Substantia nigra (tissue), 51 donors: ENCODE measurements at places on chromosomes 7 and 10.

DNA sequence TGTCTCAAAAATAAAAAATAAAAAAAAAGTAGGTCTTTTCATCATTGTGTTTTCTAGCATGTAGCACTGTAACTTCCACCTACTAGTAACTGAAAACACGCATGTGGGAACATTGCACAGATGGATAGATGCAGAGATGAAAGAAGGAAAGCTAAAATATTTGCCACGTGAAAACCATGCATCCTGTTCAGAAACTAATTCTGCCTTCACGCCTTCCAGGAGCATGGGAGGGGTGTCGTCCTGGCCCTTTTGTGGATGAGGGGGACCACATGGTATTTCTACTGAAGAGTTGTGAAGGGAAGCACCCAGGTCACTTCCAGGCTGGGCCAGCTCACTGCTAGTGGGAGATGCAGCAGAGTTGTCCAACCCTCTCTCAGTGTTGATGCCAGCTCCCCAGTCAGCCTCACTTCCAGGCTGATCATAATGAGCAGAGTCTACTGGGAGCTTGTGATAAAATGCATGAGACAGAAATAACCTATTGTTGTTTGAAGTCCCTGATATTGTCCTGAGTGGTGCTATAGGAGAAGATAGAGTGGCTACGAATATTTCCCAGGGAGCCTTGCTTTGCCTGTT lies 287.1 kb upstream of the CELF2 start:
- DNase-seq, result no peak

- no peak for DNase-seq
Observed at GRCh38 chr7:139875821-139876241, 46.8 kb downstream of the TBXAS1 start.

DNA sequence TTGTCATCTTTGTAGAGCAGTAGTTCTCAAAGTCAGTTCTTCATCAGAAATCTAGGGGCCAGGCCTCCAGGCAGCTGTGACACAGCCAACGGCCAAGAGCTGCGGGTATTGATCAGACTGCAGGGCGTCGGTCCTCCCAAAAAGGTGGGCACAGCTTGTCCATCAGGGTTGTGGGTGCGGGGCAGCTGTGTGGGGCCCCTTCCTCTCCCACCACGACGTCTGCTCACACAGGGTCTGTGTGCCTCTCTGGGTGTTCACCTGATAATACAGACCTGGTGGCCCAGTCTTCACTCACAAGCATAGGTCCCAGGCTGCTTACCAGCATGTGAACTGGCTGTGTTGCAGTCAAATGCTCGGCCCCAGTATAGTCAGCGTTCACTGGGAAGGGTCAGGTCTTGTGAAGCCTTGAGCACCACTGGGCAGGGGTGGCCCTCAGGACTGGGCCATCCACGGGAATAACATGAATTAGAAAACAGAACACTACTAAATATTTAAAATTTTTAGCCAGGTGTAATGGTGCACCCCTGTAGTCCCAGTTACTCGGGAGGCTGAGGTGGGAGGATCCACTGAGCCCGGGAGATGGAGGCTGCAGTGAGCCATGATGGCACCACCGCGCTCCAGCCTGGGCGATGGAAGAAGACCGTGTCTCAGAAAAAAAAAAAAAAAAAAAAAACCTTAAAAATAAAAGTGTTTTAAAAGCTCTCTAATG lies 102.8 kb upstream of the DIP2C start:
- DNase-seq, result no peak

DNA sequence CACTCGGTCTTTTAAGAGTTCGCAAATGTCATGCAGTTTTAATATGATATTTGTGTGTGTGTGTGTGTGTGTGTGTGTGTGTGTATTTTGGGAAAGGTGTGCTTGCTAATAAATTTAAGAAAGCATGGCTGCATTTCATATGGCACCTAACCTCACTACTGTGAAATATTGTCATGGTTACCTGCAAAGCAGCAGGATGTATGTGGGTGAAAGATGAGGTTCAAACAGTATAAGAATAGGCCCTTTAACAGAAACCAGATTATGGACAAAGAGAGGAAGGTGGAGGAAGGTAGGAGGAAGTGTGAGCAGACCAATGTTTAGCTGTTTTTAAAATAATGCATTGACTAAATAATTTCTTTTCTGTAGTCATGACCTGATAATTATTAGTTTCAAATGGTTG lies 73.5 kb upstream of the CACNA2D1 start:
- no peak for DNase-seq

GRCh38 chr7:69967689-69968450 lies 369.6 kb downstream of the AUTS2 start:
- DNase-seq, result no peak

DNA sequence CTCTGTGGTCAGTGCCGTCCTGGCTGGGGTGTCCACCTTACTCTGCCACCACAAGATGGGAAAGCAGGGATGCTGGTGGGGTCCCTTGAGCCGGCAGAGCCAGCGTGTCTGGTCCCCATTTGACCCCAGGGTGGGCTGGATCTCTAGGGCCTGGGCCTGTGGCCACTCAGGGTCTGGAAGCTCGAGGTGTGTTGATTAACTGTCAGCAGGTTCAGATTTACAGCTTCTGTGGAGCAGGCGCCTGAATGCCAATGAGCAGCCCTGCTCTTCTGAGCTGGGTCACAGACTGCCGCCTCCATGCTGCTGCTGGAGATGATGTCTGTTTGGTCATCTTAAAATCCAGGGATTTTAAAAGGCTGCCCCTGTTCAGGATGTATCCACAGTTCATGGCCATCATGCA lies 11.3 kb upstream of the DPYSL4 start:
- no peak for DNase-seq

DNA sequence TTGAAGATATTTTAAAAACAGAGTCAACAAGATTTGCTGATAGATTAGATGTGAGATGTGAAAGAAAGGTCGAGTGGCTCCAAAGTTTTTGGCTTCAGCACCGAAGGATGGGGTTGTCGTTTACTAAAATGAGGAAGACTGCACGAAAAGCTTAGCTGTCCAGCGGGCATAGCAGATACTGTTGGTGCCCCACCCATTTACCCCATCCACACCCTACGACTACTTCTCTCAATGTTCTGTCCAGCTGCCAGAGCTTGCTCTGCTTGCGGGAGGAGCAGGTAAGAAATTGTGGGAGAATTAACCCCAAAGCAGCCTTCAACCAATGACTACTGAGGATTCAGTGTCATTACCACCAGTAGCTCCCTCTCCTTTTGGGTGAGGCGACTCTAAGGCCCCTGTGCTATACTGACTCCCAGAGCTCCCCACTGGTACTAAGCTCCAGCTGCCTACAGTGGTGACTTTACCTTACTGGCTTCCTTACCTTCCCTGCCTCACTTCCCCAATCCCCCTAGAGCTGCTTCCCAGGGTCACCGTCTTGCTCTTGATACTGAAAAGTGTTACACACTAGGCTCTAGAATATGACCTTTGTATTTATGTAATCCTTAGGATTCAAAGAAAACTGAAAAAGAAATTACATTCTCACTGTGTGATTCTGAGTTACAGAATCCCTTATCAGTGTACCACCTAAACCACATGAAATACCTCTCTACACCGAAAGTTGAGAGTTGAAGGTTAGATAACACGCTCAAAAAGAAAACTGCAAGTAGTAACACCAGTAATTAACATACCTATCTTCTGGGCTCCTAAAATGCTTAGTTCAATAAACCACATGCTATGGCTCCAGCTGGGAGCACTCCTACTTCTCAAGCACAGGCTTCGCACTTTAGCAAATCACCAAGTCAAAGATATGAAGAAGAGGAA lies 22.3 kb downstream of the CACUL1 start:
- DNase-seq, result no peak

DNA sequence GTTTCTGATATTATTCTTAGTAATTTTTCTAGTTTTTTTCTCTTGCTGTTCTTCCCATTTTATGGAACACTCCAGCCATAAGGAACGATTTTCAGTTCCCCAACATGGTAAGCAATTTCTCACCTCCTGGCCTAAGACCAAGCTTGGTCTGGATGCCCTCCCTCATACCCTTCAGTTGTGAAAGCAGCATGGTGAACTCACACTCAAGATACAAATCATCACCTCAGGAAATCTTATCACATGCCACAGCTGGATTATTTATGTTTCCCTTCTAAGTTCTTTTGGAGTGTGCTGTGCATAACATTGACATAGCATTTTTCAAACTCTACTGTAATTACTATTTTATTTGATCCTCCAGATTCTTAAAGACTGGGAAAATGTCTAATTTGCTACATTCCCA lies 216.6 kb downstream of the AGMO start:
- DNase-seq, result no peak

- no peak for DNase-seq
Observed at GRCh38 chr10:32112055-32112454, 55.8 kb upstream of the KIF5B start.

GRCh38 chr7:32479574-32480200 lies 10.5 kb downstream of the LSM5 start:
- no peak for DNase-seq

DNA sequence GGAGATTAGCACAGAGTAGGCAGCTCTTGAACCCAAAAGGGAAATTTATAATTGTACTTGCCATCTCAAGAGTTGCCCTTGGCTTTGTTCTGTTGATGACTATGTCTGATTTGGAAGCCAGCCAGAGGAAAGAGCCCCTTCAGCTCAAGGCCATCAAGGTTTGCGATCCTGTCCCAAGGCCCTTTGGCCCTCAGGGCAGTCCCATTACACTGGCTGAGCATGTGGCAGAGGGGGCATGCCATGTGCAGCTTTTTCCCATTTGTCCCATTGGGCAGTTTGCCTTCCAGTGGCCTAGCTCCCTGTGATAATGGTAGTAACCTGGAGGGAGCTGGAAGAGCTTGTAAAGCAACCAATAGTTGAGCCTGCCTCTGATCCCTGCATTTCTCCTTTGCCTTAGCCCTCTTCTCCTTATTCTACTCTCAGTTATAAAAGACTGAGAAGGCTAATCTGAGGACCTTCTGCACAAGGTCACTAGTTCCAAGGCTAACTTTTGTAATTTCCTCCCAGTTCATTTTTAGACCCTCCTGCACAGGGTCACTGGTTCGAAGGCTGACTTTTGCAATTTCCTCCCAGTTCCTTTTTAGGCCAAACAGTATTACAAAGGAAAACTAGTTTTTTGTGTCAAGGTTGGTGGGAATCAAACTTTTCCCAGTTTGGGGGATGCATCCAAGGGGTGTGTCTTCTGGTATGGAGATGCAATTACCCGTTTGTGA lies 31.0 kb upstream of the ARHGAP12 start:
- DNase-seq, result no peak

- no peak for DNase-seq
Observed at GRCh38 chr10:22010539-22010938, 7.0 kb upstream of the DNAJC1 start.

GRCh38 chr10:98255146-98255877 lies 12.7 kb downstream of the LOXL4 start:
- DNase-seq, result no peak
